Glutamatergic neuron (in vitro differentiated cells): ENCODE measurements at places on chromosomes 2 and 18. TPM values are rescaled to one million over a fixed set of nuclear protein-coding genes. Genes with fewer than 3 reads are reported as not detected.

DNA sequence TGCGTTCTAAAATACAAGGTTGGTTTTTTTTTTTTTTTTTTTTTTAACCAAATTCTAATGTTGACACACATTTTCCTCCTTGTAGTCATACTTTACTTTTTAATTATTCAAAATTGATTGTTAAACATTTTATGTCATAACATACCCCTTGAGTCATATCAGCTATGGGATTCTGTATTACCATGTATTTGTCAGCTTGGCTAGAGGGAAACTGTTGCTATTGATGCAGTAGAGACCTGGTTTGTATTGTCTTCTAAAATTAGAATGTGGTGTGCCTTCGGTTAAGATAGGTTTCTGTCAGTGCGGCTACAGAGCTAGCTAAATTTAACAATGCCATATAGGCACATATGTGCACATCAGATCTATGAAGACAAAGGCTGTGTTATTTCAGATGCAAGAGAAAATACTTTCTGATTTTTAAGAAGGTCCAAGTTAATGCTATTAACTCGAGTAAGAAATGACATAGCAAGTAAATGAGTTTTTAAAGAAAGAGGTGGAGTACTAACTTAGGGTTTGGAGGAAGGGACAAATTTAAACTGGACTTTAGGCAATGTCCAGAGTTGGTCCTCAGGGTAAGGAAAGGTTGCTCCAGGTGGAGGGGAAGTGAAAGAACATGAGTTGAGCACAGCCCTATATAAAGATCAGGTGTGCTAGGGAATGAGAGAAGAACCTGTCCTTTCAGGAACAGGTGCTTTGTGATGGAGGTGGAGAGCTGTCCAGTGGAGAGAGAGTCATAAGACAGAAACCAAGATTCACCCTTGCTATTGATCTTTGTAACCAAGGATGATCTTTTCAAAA lies 152.3 kb downstream of the PRPF40A start:
- DNase-seq, result no peak
- H3K36me3 ChIP-seq, result no peaks in the 10 kb centered on the region
- peaks cover 18% of the 10 kb centered on the region for H3K4me1 ChIP-seq
- peaks cover 3% of the 10 kb centered on the region for H3K27me3 ChIP-seq

GRCh38 chr18:12637393-12637792 lies 20.5 kb downstream of the SPIRE1 start:
- H3K27me3 ChIP-seq, result no peaks in the 10 kb centered on the region
- no peak for DNase-seq
- H3K4me3 ChIP-seq, result no peak overlapping the region
- no peak overlapping the region for H3K27ac ChIP-seq
- no peaks in the 10 kb centered on the region for H3K36me3 ChIP-seq

GRCh38 chr18:51290860-51291259 lies 93.4 kb upstream of the MEX3C start:
- H3K27ac ChIP-seq, result no peak overlapping the region
- no peaks in the 10 kb centered on the region for H3K36me3 ChIP-seq
- no peaks in the 10 kb centered on the region for H3K27me3 ChIP-seq
- no peaks in the 10 kb centered on the region for H3K4me1 ChIP-seq
- DNase-seq, result no peak
- H3K4me3 ChIP-seq, result no peak overlapping the region

- H3K4me1 ChIP-seq, result no peaks in the 10 kb centered on the region
- no peak for DNase-seq
- H3K27me3 ChIP-seq, result no peaks in the 10 kb centered on the region
- H3K36me3 ChIP-seq, result no peaks in the 10 kb centered on the region
- no peak overlapping the region for H3K4me3 ChIP-seq
- H3K27ac ChIP-seq, result no peak overlapping the region
Measured at GRCh38 chr2:214471990-214472389, 61.1 kb downstream of the VWC2L start.

The MEP1B gene
- total RNA-seq, result not detected

The KYNU gene
- not detected for total RNA-seq

The CD8B gene
- not detected for total RNA-seq
